Activated naive CD4-positive, alpha-beta T cell treated with anti-CD3 and anti-CD28 coated beads, Interleukin-2, amount 50 U/mL, for 16 hours (primary cell): ENCODE measurements at places on chromosomes 1 and 21.

- DNase-seq, result no peak
Measured at GRCh38 chr1:248714248-248714647, 11.7 kb upstream of the OR14I1 start.

DNA sequence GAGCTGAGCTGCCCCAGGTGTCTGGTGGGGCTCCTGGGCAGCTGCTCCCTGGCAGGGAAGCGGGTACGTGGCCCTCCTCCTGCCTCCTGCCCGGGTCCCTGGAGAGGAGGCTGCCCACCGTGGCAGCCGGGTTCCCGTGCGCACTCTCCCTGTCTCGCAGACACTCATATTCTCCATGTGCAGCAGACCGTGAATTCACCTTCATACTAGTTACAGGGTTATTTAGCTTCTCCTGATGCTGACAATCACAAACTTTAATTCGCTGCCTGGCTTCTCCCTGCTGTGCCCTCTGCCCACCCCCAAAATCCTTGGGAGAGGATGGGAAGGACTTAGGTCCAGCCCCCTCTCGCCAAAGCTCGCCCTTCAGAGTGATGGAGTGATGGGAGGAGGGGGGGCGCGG, 95.3 kb downstream of the CASZ1 start:
- DNase-seq, result no peak

DNA sequence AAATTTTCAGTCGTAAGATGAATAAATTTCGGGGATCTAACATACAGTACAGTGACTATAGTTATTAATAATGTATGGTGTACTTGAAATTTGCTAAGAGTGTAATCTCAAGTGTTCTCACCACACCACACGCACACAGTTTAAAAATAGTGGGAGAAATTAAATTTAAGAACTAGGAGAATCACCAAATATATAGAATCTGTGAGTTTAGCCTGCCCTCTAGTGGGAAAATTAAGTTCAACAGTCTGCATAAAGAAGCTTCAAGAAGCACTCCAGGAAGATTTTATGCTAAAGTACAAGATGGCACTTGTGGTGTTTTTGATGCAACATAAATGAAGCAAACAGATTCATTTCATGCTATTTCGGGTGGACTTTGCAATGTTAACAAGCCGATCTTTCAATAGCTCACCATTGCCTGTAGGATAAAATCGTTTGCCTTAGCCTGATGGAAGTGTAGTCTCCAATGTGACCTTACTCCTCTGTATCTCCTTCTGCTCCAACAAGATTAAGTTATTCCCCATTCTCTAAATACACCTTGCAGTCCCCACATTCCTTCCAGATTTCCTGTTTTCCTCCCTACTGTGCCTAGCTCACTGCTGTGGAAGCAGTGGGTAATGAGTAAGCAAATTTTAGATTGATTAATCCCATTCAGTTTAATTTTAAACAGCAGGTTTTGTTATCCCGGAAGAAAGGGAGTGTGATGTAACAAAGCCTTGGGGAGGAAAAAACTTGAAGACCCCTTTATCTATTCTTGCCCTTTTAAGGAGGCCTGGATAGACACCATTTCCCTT, 8.7 kb upstream of the PIK3C2B start:
- no peak for DNase-seq

DNA sequence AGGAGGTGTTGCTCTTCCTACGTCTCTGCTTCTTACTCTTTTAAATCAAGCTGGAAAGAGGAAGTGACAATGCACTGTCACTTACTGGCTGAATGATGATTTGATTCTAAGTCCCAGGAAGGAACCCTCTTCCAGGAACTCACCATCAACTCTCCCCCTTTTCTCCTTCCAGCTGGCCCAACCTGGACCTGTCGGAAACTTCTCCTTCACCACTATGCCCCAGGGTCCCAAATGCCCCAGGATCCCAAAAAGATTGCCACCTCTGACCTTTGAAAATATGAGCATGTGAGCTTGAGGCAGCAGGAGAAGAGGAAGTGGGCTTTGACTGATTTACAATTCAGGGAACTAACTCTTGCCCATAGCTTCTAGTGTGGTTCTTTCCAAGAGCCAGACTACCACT, 5.3 kb upstream of the ADAMTS5 start:
- no peak for DNase-seq

DNA sequence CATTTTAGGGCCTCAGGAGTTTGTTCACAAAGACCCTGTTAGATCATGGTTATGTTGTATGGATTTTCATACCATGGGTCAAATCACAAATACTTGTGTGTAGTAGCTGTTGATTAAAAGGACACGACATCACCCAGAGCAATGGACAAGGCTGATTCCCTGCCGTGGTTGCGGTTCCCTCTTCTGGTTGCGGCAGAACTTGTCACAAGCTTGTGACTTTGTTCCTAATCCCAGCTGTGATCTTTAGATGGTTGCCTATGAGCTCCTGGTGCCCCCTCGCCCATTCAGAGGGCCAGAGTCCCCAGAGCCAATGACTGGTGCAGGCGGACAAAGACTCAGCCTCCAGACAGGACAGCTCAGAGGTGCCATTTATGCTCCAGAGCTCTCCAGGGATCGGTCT, 11.8 kb upstream of the SDHB start:
- no peak for DNase-seq

DNA sequence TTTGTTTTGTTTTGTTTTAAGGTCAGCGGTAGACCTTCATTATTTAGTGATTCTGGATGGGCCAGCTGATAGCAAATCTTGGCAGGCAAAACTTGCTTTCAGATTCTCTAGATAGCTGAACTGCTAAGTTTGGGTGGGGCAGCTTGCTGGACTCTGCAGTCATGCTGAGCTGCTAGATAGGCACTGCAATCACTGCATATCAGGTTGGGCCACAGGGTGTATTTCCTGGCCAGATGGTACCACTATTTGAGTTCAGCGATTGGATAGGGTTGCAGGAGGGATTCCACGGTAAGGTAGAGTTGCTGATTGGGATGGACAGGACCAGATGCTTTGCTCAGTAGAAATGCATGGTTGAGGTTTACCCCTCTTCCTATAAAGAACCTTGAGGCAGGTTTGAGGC, 579.3 kb upstream of the ADGRL4 start:
- DNase-seq, result no peak

GRCh38 chr1:184463680-184464079, 76.9 kb downstream of the C1orf21 start:
- no peak for DNase-seq

- DNase-seq, result no peak
Measured at GRCh38 chr1:45337630-45338325, 2.2 kb upstream of the TOE1 start.

DNA sequence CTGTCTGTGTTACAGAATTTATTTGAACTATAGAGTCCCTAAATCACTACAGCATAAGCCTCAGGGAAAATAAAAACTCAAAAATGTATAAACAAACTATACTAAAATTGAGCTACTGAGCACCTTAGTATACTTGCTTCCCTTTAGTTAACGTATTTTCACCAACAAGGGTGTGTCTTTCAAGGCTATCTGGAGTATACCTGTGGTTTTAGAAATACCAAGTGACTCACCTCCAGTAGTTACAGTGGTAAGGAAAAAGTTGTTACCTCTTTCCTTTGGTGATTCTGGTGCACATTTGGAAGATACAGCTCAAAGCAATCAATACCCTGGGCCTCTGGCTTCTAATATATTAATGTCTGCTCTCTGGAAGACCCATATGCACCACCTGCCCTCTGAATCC, 68.0 kb upstream of the C1orf105 start:
- DNase-seq, result no peak

DNA sequence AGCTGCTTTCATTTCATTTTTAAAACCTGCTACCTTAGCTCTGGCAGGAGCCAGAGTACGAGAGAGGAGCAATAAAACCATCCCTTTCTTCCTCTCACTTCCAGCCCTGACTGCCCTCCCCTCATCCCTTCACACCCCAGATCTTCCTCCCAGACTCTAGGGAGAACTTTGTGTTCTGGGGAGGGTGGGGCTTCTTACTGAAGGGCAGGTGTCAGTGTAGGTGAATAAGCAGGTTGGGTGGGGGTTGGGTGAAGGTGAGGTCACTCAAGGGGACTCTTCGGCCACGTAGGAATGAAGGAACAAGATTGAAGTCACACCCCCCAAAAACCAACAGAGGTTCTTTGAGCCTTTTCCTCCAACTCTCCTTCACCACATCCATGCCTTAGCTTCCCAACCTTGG, 88.9 kb downstream of the CD58 start:
- no peak for DNase-seq

DNA sequence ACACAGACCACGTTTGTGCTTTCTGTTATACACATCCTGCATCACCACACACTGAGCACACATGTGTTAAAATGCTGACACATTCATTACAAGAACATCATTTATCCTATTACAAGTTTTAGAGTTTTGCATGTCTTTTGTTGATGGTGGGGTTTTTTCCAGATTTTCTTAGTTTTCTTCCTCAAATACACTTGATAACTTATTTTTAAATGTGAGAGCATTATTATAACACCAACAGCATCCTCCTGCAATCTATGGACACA, 67.3 kb downstream of the TGFBR3 start:
- DNase-seq, result no peak
